GM23248 (cell line): ENCODE measurements at places on chromosomes 7 and 10.

DNA sequence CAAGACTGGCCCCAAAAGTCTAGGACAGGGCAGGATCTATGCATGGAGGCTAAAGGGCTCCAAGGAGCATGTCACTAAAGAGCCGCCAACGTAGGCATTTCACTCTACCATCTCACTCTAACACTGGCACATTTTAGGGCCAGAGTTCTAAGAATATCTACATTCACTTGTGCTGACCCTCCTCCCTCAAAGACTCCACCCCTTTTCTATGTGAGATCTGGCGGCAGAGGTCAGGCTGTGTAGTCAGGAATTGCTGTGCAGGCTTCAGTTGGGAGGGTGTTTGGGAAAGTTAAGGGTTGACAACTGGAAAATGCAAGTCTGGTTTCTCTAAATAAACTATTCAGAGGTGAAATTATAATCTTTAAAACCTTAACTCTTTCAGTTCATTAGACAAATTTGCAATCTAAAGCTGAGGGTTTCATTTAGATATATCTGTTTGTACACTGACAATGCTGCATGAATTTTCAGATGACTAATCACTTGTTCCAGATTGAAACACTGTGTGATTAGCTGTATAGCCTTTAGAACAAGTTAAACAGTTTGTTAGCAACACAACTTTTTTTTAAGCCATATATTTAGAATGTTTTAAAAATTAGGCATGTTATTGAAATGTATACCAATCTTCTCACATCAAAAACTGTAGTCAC is 18.2 kb downstream of the LMOD2 start:
- DNase-seq = peak; percentile 27

DNA sequence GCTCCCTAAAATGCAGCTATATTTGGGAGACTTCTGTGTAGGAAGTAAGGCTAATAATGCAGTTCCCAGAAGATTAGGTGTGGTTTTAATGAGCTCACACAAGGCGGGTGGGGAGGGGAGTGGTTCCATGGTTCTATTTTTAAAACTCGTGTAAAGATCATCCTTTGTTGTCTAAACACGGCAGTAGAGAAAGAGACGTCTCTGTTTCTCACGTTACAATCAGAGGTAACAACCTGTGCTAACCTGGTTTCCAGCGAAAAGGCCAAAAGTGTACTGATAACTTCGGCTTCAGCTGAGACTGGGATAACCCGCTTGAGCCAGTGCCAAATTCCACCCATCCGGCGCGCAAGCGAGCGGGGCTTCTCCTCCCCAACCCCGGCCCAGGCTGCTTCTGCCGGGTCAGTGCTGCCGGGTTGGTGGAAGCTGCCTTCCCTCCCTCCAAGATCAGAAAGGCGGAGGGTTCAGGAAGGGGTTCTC is 2.5 kb upstream of the MAP3K8 start:
- peak; percentile 66 for DNase-seq

DNA sequence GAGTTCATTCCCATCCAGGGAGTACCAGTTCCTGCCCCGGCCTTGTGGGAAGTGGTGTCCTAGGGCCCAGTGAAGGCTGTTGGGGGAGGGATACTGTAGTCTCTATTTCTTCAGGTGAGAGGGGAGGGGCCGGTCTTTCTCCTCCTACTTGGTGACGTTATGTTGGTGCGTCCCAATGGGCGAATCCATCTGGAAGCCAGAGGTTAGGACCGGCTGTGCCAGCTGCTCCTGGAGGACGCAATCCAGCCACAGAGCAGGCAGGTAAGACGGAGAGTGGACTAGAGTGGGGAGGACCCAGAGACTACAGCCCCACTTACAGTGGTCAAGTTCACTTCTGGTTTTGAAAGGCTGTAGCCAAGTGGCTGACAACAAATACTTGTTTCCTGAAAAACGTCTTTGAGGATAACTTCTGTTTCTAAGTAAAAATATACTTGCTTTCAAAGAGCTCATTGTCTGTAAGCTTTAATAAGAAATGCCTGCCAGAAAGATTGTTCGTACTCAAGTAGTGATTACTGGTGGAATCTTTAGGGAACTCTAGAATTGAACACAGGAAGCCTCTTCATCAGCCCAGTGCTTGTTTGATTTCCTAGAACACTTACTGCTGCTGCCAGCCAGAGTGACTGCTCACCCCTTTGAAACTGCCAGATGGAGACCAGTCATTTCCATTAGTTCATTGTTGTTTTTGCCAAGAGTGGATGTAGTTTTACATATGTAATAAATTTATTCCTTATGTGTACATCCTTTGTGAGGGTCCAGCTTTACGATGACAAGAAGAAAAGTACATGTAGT is 25.4 kb downstream of the RBM33 start:
- peak; percentile 81 for DNase-seq

GRCh38 chr10:28774051-28774995 is 97.0 kb downstream of the BAMBI start:
- no peak for DNase-seq

DNA sequence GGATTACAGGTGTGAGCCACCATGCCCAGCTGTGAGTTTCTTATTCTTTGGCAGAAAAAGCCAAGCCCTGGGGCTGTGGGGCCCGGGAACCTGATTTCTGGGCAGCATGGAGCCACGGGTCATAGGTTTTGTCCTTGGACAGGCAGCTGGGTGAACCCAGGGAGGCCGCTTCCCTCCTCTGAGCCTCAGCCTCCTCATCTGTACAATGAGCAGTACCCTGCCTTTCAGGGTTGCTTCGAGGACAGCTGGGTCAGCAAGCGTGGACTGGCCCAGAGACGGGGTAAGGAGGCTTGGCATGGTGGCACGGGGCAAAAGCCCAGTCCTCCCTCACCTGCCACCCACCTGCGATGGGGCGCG is 84.1 kb upstream of the GNA12 start:
- DNase-seq = no peak

DNA sequence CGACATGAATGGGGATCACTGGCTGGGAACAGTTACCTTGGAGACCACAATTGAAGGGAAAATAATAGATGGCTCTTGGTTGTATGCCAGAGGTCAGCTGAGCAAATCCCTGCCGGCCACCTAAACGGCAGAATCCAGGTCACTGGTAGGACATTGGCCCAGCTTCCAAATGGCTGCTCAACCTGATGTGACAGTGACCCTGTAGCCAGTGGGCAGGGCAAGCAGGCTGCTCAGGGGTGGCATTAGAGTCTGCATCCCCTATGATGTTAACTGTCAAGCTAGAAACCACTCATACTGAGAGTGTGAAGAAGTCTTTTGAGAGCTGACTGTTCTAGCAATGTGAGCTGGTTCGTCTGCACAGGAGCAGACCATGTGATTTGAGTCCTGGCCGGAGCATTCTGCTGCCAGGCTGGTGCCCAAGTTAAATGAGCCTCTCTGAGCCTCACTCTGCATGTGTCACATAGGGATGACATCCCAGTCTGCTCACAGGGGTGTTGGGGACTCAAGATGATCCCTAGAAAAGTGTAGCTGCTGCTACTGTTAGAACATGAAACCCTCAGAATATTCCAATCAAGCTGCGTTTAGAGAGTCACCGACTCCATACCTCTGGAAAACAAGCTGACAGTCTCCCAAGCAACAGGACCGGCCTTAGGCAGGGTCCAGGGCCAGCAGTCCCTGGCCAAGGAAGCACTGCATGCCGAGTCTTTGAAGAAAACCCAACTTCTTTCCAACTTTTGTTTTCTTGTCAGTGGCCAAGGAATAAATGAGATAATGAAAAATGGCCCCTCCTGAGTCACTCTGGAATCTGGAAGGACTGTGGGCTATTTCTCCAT is 69.7 kb downstream of the VWA2 start:
- peak; percentile 65 for DNase-seq

- DNase-seq = peak; percentile 24
Measured at GRCh38 chr10:52677086-52677485, 95.5 kb downstream of the MBL2 start.

DNA sequence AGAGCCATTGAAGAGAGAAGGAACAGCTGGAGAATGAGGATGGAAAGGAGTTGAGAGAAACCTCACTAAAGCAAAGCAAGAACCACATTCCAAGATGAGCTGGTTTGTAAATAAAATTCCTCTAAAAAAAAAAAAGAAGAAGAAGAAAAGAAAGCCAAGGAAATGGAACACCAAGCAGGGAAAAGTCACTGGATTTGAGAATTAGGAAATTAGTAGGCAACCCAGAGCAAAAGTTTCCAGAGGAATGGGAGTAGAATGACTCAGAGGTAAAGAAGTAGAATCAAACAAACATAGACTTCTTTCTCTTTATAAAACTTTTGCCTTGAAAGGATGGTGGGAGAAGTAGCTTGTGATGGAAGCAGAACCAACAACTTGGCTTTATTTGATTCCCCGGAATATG is 3.9 kb downstream of the CH25H start:
- peak; percentile 25 for DNase-seq

DNA sequence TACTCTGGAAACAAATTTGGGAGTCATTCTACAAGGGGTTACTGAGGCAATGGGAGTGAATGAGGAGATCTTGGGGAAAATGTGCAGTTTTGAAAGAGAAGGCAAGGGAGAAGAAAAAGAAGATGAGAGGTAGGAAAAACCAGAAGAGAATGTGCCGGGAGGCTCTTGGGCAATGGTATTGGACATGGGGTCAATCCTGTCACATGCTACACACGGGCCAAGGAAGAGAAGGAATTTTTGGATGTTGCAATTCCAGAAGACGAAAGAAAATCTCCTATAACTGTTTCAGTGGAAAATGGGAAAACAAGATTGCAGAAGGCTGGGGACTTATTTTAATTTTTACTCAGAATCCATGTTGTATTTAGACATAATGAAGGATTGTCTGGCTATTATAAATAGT is 615.0 kb downstream of the PHTF2 start:
- no peak for DNase-seq

GRCh38 chr10:70916241-70916640 is 27.9 kb upstream of the PCBD1 start:
- no peak for DNase-seq

DNA sequence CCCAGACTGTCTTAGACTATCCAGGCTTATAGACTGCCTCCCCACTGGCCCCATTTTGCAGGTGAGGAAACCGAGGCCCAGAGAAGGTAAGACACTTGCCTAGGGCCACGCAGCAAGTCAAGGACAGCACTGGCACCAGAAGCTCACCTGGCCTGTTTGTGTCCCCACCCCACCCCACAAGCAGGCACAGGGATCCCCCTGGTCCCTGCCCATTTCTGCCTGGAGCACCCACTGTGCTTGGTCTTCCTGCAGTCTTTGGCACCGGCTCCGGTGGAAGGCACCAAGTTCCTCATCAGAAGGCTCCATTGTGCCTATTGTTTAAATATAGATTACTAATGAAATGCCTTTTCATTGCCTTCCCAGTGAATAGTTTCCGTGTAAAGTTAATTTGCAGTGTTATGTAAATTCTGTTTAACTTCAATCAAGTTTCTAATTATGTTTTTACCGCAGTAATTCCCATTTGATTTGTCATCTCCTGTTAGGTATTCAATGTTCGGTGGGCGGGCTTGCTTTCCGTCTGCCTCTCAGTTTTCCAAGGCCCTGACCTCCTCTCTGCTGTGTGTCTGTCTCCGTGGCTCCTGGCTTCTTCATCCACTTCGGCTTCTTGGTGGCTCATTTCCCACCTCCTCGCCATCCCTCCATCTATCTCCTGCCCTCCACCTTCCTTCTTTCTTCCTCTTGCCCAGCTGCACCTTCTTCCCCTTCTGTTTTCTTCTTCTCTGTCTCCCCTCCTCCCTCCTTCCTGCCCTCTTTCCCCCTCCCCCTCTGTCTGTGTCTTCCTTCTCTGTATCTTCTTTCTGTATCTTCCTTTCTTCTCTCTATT is 75.8 kb downstream of the ZMIZ1 start:
- no peak for DNase-seq

- DNase-seq = peak; percentile 63
Measured at GRCh38 chr7:69932034-69932628, 333.9 kb downstream of the AUTS2 start.

DNA sequence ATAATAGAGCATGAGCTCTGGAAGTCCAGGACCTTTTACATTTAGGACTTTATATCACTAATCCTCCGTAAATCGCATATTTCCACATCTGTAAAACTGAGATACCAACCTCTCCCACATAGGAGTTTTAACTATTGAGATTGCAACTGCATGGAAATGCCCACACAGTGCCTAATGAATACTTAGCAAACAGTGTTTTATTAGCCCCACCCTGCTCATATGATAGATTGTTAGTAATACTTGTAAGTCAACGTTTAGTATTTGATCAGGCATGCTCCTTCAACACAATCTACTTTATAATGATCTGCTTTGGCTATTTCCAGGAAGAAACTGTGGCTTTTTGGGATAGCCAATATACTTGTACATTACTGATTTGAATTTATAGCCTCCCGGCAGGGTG is 8.5 kb downstream of the PDZD8 start:
- DNase-seq = no peak

DNA sequence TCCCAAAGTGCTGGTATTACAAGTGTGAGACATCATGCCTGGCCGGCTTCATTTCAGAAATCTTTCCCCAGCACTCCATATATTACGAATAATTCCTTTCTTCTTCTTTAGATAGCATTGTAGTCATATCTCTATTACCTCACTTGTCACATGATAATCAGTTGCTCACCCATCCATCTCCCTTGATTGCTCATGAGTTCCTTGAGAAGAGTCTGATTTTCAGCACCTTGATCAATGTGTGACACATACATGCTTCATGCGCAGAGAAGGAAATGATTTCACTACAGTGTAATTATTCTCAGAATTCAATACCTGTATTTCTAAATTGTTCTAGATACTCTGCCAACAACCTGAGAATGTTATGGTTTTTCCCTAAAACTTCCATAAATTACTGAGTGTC is 26.7 kb upstream of the GGCT start:
- DNase-seq = peak; percentile 12

DNA sequence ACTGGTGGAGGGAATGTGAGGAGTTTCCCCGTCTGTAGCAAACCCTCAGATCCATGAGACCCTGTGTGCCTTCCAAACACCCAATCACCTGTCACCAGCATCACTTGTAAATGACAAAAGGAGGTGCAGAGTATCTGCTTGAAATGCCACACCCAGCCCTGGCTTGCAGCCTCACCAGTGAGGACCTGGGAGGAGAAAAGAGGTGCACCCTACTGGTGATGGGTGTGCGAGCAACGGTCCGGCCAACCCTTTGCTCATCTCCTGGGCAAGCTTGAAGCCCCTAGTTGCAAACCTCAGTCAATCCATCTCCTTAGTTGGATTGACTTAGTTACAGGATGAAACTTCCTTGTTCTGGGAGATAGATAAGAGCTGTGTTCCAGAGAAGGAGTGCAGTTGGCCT is 62.4 kb upstream of the WAPL start:
- DNase-seq = no peak

- DNase-seq = peak; percentile 22
Measured at GRCh38 chr10:112374724-112375541, 1.0 kb downstream of the ACSL5 start.

GRCh38 chr10:88623835-88624234 is 37.3 kb downstream of the LIPJ start:
- DNase-seq = no peak

- DNase-seq = no peak
Measured at GRCh38 chr7:33217595-33217994, 88.2 kb downstream of the BBS9 start.

- no peak for DNase-seq
Measured at GRCh38 chr10:75657351-75657750, 225.9 kb downstream of the LRMDA start.

- peak; percentile 68 for DNase-seq
Measured at GRCh38 chr7:129188892-129189660, 643 bp downstream of the SMO start.
